ENCODE measurements at places on chromosomes 3 and 15.

DNA sequence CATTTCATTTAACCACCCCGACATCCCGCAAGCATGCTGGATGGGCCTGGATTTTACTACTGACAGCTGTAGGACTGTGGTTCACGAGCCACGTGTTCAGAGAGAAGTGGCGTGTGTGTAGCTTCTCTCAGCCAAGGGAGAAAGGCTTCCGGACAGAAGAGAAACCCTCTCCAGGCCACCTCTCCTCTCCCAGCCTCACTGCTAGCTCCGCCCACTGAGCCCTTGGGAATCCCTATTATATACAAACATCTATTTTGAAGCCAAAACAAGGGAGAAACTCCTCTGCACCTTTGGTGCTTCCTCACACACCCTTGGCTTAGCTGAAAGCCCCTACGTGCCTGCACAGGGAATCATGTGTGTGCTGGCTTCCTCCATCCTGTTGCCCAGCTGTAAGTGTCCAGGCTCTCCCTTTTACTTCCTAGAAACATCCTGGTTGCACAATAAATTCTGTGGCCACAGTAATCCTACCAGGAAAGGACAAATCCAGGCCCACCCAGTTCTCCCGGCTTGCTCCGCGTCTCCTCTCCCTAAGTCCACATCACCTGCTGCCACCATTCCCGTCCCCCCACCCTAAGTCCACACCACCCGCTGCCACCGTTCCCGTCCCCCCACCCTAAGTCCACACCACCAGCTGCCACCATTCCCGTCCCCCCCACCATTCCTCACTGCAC, 30.5 kb downstream of the PCSK6 start:
- DNase-seq = no peak

GRCh38 chr3:124306665-124307064, 314.7 kb upstream of the ROPN1 start:
- DNase-seq = no peak

- DNase-seq = no peak
Observed at GRCh38 chr15:98994892-98995291, 12.7 kb downstream of the PGPEP1L start.

DNA sequence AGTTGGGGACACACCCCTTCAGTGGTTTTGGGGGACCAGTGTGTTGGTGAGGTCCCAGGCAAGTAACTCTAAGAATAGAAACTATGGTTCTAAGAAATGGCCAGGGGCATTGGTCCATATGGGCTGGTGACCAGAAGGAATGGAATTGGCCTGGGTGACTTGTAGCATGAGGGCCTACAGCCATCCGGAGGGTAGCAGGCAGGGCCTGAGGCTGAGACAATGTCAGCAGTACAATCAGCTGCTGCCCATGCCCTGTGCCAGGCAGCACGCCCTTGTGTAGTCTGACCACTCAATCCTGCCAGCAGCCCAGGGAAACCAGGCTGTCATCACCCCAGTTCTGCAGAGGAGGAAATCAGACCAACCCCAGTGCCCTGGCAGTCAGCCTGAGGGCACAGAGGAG, 100.6 kb downstream of the DNAJB8 start:
- DNase-seq = no peak

- DNase-seq = no peak
Observed at GRCh38 chr3:100384733-100385525, 16.0 kb downstream of the TOMM70 start.

GRCh38 chr15:70535955-70536338, 227.4 kb downstream of the UACA start:
- DNase-seq = no peak

GRCh38 chr3:135224815-135225362, 429.8 kb downstream of the EPHB1 start:
- DNase-seq = no peak

DNA sequence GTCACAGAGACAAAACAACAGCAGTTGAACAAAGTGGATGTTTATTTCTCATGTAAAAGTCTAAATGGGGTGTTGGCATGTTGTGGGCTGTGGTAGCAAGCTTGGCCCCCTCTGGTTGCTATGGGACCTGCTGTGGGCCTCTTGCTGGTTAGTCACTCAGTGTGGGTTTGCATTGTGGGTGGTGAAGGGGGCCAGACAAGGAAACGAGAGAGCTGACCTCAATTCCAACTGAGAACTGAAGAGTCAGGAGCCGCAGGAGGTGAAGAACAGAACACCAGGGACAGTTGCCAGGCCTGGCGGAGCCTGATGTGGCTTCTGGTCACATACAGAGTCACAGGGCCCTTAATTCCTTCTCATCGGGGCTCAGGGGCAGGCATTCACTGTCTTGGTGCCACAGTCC, 1.9 kb upstream of the ADPGK start:
- peak; percentile 56 for DNase-seq

- DNase-seq = peak; percentile 47
Observed at GRCh38 chr3:149487598-149488197, 13.2 kb downstream of the TM4SF4 start.

DNA sequence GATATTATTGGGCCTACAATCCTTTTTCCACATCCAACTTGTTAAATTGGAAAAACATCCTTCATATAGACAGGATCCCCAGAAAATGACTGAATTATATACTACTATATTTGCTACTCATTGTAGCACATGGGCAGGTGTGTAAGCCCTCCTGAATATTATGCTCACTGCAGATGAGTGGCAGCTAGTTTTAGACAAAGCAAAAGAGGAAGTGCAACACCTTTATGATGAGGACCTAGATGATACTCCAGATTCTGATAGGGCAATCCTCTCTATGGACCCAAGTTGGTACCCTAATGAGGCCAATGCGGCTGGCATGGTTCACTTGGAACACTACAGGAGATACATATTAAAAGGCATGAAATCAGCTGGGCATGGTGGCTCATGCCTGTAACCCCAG, 119.1 kb upstream of the PLCL2 start:
- no peak for DNase-seq

DNA sequence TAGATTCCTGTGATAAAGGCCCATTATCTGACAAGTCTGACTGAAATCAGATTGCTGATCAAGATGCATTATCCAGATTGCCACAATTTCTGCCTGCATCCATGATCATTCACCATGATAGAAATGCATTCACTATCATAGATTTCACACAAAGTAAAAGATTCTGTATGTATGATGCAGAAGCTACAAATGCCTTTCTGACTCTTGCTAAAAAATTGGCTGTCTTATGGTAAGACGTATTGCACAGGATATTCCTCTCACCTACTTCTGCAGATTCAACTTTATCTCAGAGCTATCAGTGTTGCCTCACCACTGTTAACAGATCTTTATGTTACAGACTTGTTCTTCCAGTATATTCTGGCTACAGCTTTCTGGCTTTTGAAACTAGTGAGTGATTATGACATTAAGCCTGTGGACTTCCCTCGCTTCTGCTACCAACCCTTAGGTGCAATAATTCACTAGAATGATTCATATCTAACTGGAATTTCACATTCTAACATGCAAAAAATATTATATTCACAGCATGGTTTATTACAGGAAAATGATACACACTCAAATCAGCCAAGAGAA, 955.3 kb downstream of the EPHA3 start:
- DNase-seq = no peak

DNA sequence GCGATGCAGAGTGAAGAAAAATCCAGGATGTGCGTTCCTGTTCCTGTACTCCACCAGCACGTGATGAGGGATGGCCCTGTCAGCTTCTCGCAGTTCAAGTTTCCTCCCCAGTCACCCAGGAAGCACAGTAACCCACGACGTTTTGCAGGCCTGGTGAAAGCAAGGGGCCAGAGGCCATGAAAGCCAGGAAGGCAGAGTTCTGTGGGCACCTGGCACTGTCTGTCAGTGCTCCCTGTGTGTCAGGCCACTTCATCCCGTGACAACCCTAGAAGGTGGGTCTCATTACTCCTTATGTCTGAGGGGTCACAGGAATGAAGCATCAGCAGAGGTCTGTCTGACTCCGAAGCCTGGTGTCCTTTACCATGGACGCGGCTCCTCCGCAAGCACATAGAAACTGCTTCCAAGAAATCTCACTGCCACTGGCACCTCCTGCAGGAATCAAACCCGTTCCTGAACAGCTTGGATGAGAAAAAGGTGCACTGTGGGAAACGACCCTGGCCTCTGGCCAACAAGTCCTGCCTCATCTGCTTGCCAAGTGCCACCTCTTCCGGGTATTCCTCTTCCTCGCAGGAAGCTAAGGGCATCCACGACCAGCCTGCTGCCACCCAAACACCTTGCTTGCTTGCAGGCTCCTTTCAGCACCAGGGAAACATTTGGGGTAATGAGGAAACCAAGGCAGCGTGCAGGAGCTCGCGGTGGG, 14.6 kb downstream of the RAB43 start:
- DNase-seq = no peak

GRCh38 chr15:60961541-60962485, 267.3 kb downstream of the RORA start:
- no peak for DNase-seq

- no peak for DNase-seq
Observed at GRCh38 chr3:71487418-71487817, 96.1 kb downstream of the FOXP1 start.

DNA sequence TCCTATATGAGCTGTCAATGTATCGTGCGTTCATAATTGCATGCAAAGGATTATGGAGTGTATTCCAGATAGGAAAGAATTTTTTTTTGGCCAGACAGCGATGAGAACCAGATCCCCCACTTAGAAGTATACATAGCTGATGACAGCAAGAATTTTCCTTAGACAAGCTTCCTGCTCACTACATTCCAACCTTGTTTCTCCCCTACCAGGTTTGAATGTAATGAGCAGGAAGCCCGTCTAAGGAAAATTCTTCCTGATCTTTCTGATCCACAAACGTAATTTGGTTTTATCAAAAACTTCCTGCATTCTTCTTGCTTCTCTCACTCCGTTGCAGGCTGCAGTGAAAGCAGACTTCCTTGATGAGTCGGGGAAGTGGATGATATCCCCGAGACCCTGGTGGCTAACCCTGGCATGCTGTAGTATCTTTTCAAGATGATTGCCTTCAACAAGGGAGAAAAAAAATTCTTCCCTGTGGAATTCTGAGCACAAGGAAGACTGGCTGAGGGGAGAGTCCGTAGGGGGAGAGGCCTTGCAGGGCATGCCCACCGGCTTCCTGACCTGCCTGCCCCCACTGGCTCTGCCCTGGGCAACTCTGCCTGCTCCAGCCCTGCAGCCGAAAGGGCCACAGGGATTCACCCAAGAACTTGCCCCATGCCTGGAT, 243.1 kb downstream of the TLE3 start:
- DNase-seq = no peak

Data from activated T-cell treated with anti-CD3 and anti-CD28 coated beads, Interleukin-2, amount 50 U/mL, for 24 hours (primary cell).